Stimulated activated CD4-positive, alpha-beta T cell treated with anti-CD3 and anti-CD28 coated beads, Interleukin-1b, Interleukin-23, amount 100 ng/mL, for 48 hours (primary cell): ENCODE measurements at places on chromosomes 5 and 9.

DNA sequence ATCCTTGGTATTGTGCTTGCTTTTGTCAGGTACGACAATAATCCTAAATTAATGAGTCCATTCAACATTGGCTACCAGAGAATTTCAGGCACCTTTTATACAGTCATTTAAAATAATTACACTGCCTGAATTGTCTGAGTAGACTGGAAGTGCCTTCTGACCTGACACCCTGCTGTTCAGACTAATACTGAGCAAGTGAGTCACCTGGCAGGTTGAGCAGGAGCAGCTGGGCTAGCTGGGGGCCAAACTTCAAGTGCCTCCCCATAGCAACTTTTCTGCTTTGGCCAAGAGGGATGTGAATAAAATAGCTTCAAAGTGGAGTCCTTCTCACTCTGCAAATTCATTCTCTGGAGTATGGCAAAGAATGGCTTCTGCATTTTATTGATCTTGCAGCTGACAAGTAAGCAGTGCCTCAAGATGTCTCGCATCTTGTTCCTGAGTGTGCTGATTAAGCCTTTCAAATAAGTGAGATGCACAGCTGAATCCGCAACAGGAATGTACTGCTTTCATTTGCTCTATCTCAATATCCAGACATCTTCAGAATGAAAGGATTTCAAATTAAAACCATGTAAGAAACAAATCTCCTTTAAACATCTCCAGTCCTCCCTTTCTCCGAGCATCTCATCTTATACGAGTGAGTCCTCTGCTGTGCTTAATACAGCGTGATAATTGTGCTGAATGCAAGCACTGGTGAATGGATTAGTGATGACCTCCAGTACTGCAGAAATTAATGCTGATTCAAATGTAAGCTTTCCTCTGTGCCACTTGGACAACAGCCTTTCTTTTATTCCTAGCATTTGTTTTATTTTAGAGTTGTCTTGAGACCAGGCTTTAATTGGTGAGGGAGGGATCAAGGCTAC is 271.2 kb downstream of the EDIL3 start:
- DNase-seq = no peak

- DNase-seq = no peak
Observed at GRCh38 chr5:159187719-159188118, 21.6 kb downstream of the RNF145 start.

DNA sequence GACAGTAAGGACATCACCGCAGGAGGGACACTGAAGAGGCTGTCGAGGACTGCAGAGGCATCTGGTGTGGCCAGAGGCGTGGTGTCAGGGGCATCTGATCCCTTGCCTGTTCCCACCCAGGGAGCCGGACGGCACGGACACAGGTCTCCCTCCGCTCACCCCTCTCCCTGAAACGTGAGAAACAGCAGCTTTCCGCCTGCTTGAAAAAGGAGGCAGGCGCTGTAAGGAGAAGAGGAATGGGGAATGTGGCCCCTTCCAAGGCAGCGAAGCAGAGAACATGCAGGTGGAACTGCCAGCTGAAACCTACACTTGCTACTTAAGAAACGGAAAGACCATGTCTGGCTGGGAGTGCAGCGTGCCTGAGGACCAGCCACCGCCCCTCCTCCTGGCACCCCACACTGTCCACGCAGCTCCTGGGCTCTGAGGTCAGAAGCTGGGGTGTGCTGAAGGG is 176.2 kb downstream of the GAPVD1 start:
- no peak for DNase-seq

- no peak for DNase-seq
Observed at GRCh38 chr5:177393206-177393765, 7.2 kb downstream of the PFN3 start.

DNA sequence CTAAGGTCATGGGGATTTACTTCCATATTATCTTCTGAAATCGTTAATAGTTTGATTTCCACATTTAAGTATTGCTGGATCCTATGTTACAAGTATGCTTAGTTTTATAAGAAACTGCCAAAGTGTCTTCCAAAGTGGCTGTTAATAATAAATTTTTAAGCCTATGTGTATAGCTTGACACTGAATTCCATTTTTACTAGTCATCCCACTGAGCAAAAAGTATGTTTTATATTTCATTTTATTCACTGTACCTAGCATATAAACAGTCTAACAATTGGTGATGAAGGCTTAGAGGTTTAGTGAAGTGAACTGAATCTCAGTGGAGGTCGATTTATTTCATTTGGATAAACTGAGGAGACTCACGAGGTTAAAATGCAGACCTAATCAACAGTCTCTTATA is 174.6 kb downstream of the ADAMTS6 start:
- DNase-seq = no peak
